ENCODE measurements at places on chromosomes 7 and 10.
A peak's percentile ranks its signal among the peaks of the same experiment; 100 is the strongest.

DNA sequence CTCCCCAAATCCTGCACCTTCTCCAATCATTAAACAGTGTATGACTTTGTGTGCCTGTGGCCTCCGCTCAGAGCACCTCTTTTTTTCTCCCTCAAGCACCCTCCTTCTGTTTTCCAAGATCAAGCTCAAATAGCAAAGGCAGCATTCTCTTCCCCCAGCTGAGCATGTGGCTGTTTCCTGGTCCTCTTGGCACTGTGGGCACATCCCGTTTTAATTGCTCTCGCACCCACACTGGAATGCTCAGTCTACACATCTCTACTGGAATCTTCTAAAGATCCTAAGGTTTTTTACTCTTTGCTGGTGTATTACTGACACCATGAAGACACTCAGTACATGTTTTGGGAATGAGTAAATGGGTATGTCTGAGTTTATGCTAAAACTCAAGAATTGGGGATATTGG, 107.4 kb downstream of the WDFY4 start:
- no peak for DNase-seq

GRCh38 chr7:134995239-134996096, 9.2 kb downstream of the AGBL3 start:
- DNase-seq, result no peak

DNA sequence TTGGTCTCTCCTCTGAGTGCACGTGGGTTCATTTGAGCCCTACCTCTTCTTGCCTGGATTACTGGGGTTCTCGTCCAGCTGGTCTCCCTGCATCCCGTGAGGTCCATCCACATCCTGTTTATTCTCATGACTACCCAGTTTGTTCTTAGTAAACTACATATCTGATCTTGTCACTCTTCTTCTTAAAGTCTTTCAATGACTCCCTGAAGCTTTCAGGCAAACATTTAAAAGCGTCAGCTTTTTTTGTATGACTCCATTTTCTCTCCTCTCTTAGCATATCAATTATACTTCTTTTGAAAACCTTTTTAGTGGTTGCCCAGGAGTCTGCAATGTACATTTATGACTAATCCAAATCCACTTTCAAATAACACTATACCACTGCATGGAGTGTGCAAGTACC, 7.5 kb downstream of the SFXN2 start:
- DNase-seq, result no peak

DNA sequence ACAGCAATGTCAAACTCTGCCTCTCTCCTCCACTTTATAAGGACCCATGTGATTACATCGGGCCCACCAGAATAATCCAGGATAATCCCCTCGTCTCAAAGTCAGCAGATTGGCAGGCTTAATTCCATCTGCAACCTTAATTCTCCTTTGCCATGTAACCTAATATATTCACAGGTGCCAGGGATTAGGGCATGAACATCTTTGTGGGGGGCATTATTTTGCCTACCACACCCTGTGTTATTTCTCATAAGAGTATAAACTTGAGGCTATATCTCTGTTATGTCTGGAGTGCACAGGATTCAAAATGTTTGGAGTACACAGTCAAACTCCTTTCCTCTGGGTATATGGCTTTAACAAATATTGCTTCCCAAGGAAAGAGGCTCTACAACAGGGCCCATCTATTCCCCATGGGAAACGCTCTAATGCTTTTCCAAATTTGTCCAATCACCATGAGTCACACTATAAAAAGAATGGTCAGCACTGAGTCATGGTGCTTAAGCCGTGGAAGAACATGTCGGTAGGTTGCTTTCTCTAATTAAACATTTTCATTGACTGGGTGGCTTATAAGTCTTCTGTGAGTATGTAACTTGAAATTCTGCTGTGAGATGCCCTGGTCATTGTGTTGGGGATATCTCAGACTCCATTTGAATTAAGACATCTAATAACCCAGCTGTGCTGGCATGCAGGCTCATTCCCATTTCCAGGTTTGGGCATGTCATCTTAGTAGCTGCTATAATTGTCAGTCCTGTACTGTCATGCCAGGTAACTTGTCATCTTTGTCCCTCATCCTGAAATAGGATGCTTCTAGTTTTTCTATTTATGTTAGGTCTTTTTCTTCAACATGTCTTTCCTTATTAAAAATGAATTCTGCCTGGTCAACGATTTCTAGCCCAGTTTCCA, 11.5 kb upstream of the AKR1B10 start:
- DNase-seq, result peak; percentile 97

DNA sequence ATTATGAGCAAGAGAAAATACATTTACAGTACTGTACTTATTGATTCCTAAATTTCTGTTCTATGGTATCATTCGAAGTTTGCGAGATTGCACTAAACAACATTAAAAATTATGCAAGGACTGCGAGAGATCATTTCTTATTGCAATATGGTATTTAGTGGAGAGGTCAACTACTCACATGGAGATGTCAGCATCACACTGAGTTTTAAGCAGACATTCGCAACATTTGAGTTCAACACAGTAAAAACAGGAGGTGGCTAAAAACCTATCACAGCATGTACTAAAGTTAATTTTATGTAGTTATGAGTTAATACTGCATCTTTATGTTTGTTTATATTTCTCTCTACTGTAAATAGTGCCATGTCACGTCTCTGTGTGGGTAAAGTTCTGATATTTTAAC, 53.5 kb downstream of the JMJD1C start:
- no peak for DNase-seq

DNA sequence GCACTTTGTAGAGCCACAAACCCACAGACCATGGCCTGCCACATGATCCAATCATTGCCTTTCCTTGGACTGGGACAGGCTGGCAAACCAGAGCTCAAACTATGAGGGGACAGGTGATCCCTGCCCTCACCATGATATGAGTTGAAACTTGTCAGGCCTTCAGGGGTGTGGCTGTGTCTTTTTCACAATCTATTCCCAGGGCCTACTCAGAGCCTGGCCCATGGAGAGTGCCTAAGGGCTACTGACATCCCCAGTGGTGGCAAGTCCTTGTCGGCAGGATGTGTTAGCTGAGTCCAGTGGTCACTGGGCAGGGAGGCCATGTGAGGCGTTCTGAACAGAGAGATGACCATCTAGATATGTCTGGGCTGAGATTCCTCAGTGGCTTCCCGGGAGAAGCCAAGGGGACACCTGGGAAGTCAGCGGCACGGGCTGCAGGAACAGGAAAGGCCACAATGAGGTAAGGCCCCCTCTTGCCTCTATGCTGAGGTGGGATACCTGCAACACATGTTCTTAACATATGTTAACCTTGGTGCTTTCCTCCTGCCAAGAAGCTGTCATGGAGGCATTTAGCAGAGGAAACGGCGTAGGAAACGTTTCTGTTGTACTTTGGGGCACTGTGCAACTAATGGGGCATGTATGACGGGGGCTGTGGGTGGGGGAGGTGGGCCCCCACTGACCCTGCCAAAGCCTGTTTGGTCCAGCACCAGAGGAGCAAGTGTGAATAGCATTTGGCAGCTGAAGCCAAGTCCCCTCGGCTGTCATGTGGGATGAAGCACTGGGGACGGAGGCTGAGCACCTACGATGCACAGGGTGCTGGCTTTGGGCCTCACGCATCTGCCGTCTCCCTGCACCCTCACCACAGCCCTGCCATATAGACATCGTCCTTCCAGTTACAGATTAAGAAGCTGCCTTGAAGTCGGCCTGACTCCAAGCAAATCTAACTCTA, 384.0 kb downstream of the RPS24 start:
- no peak for DNase-seq

- DNase-seq, result peak; percentile 54
Observed at GRCh38 chr10:118669020-118669791, 73.8 kb upstream of the PRLHR start.

GRCh38 chr7:20244334-20245120, 27.3 kb upstream of the MACC1 start:
- DNase-seq, result peak; percentile 37

GRCh38 chr7:151410405-151411390, 860 bp upstream of the WDR86 start:
- no peak for DNase-seq

GRCh38 chr7:154638286-154638685, 364.6 kb downstream of the PAXIP1 start:
- DNase-seq, result no peak

- peak; percentile 82 for DNase-seq
Observed at GRCh38 chr7:91784469-91784868, 96.0 kb downstream of the MTERF1 start.

DNA sequence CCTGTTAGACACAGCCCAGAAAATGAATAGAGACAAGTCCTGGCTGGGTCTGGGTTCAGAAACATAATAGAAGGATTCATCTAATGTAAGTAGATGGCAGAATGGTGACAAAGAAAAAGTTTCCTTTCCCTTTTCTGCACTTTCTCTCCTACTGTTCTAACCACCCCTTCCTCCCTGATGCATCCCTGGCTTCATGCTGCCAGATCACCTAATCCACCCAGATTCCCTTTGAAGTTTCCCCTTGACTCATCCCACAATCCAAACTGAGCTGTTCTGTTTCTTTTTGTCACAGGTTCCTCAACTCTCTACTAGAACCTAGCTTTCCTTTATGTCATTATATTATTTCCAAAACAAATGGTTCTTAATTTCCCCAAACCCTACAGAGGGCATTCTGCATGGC, 1.1 kb upstream of the MACC1 start:
- no peak for DNase-seq

DNA sequence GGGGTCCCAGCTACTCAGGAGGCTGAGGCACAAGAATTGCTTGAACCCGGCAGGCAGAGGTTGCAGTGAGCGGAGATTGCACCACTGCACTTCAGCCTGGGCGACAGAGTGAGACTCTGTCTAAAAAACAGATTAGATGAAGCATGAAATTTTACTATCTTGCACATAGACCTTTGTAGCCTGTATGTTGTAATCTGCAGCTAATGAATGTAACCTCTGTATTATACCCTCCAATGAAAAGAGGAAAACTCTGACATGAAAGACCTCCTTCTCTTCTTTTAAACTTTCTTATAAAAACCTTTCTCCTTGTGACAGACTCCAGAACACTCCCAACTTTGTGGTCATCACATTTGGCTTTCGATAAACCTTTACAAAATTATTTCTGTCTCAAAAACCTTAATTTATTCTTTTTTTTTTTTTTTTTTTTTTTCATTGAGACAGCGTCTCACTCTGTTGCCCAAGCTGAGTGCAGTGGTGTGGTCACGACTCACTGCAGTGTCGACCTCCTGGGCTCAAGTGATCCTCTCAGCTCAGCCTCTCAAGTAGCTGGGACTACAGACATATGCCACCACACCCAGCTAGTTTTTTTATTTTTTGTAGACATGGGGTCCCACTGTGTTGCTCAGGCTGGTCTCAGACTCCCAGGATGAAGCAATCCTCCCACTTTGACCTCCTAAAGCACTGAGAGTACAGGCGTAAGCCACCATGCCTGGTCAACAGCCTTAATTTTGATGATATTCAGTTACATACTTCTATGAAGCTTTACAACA, 97.4 kb downstream of the SVOPL start:
- DNase-seq, result no peak

GRCh38 chr10:12390733-12391132, 41.4 kb downstream of the CAMK1D start:
- DNase-seq, result no peak

GRCh38 chr10:125700355-125700911, 17.5 kb upstream of the TEX36 start:
- peak; percentile 53 for DNase-seq

DNA sequence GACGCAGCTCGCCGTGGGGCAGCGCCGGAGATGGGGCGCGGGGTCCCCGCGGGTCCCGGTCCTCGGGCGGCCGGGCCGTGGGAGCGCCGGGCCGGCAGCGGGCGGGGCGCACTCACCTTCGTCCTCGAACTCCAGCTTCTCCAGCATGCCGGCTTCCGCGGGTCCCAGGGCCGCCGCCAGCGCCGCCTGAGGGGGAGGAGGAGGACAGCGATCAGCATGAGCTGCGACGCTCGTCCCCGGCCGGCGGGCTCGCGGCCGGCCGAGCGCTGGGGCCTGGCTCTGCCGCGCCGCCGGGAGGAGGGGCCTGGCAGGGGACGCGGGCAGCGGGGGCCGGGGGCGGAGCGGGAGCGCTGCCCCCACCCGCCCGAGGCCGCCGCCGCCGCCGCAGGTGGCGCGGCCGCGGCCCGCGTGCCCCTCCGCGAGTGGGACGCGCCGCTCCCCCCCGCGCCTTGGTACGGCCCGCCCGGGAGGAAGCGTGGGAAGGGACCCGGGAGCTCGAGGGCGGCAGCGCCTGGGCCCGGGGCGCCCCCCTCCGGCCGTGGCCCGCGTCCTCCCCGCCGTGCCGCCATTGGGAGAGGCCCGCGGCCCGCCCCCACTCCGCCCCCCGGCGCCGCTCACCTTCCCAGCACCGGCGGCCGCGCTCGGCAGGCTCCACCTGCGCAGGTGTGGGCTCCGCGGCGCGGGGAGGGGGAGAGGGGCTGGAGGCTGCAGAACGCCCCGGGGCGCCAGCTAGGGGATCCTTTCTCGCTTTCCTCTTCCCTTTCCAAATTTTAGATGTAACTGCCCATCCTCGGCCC, 112.5 kb upstream of the RHEB start:
- DNase-seq, result peak; percentile 89

- no peak for DNase-seq
Observed at GRCh38 chr10:3196958-3197347, 24.4 kb upstream of the PITRM1 start.

- no peak for DNase-seq
Observed at GRCh38 chr7:326273-326672, 36.3 kb downstream of the FOXL3 start.

DNA sequence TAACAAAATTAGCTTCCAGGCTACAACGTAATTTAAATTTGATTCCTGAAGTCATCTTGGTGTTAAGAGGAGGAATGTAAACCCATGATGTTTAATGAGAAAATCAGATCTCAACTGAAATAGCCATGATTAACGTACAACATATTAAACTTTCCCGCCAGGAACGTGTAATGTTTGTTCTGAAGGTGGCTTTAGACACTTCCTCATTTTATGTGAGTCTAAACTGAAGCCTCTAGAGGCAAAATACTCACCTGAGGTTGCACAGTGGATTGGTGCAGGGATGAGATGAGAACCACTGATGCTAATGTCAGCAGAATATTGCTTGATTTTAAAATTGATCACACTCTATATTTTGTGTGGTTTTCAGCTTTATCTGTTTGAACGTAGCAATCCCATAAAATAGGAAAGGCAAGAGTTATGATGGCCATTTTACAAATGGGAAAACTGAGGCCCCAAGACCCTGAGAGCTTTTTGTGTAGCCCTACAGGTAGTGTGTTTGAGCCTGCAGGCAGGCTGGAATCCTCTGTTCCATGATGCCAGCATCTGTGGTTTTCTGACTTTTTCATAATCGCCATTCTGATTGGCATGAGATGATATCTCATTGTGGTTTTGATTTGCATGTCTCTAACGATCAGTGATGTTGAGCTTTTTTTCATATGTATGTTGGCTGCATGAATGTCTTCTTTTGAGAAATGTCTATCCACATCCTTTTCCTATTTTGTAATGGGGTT, 243.7 kb upstream of the BMPER start:
- DNase-seq, result no peak

GRCh38 chr10:119131512-119132240, 27.8 kb downstream of the DENND10 start:
- peak; percentile 69 for DNase-seq

- peak; percentile 73 for DNase-seq
Observed at GRCh38 chr10:21022821-21023220, 125.7 kb upstream of the NEBL start.

All from cardiac fibroblast (primary cell).